Right renal cortex interstitium (tissue), 3 donors: ENCODE measurements at places on chromosomes 6 and 20. TPM values are rescaled to one million over a fixed set of nuclear protein-coding genes. Genes with fewer than 3 reads are reported as not detected.

Gene FOXA2
- polyA plus RNA-seq, result not detected

Gene ZSCAN23
- polyA plus RNA-seq, result 16.1 TPM

DNA sequence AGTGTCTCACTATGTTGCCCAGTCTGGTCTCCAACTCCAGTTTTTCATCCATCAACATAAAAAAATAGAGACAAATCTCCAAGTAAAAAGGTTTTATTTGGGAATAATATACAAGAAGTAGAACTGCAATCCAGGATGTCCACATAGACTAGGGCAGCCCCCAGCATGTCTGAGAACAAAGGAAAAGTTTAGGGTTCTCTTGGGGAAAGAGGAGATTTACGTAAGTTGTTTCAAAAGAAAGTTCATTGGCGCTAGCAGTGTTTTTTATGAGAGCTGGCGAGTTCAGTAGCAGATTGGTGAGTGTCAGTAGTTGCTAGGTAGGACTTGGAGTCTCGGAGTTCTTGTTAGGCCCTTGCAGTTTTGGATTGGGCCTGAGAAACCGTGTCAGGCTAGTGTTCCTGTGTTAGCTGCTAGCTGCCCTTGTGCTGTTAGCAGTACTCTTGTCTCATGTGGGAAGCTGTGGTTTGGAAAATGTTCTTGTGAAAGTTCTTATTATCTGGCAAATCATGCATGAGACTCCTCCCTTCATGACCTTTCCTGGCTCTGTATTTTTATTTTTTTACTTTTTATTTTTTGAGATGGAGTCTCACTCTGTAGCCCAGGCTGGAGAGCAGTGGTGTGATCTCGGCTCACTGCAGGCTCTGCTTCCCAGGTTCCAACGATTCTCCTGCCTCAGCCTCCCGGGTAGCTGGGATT lies 24.7 kb downstream of the TTLL9 start:
- no peak for DNase-seq

GRCh38 chr6:68527691-68528090 lies 107.4 kb upstream of the ADGRB3 start:
- no peak for DNase-seq

GRCh38 chr6:131758920-131759319 lies 48.1 kb upstream of the CTAGE9 start:
- no peak for DNase-seq

Gene CDSN
- not detected for polyA plus RNA-seq

Gene TEAD3
- polyA plus RNA-seq, result 38.5 TPM

- DNase-seq, result no peak
Measured at GRCh38 chr20:37657924-37658804, 35.7 kb upstream of the CTNNBL1 start.

Gene ULBP3
- 8.1 TPM for polyA plus RNA-seq

Gene GMNN
- 57.6 TPM for polyA plus RNA-seq

Gene TTK
- polyA plus RNA-seq, result 22.4 TPM

Gene LY6G6F
- 0.44 TPM for polyA plus RNA-seq

Gene ARFGEF2
- polyA plus RNA-seq, result 28.6 TPM

- no peak for DNase-seq
Measured at GRCh38 chr6:44462797-44463727, 75.6 kb downstream of the CDC5L start.

- no peak for DNase-seq
Measured at GRCh38 chr6:5541751-5542432, 280.6 kb downstream of the FARS2 start.

GRCh38 chr6:153069897-153070296 lies 61.2 kb downstream of the RGS17 start:
- no peak for DNase-seq

- DNase-seq, result no peak
Measured at GRCh38 chr20:43963872-43964791, 49.5 kb downstream of the TOX2 start.

Gene OR2H1
- polyA plus RNA-seq, result not detected

Gene DNMT3B
- polyA plus RNA-seq, result 6.9 TPM

DNA sequence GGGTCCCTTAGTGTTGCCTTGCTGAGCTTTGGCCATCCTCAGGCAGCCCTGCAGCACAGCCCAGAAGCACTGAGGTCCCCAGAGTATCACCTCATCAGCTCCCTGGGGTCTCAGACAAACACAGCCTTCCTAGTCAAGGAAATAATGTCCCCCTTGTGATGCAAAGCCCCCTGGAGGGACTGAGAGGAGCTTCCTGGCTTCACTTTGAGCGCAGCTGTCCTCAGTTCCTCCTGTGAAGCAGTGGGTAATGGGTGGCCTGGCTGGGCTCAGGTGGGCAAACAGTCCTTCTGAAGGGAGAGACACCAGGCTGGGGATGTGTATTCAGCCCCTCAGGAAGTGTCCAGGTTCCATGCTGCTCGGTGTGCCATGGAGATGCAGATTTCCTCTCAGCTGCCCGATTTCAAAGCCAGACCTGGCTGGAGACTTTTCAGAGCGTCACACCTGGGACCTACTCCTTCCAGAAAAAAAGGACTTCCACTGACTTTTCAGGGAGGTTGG lies 79.2 kb upstream of the FOXA2 start:
- DNase-seq, result no peak

Gene RIOK1
- 34.8 TPM for polyA plus RNA-seq

DNA sequence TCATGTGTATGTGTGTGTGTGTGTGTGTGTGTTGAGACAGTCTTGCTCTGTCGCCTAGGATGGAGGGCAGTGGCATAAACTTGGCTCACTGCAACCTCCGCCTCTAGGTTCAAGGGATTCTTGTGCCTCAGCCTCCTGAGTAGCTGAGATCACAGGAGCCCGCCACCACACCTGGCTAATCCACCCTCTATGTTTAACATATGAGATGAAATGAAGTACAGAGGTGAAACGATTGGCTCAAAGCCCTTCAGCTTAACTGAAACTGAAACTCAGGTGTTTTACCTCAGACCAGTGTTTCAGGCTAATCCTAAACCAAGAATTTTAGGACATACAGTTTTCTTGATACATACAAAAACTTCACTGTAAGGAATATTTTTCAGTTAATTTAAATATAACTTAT lies 167.3 kb downstream of the KCNQ5 start:
- DNase-seq, result no peak

DNA sequence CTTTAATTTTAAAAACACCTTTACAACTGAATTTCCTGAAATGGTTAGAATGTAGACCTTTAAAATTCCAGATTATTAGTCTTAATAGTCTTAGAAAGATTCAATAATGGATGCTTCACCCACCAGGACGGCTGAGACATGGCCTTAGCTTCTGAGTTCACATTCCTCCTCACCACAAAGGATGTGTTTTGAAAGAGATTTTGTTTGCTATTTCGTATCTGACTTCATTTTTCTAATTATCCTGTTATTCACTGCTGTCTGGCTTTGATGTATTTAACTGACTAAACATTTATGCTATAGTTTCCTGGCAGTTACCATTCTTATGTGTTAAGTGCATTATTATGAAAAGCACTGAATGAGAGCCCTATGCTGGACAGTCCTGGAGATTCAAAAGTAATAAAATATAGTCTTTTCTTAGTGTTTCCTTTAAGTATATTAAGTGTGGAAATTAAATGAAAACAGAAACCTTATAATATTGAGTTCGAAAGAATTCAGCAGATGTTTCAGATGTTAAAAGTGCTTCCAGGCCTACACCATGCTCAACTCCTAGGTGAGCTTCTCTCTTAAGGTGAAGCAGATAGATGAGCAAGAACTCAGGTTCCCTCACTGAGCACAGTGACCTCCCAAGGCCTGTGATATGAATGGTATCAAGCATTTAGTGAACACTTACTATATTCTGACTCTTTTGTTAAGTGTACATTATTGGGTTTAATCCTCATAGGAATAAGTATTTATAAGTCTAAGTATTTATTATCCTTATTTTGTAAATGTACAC lies 40.3 kb downstream of the MAP3K4 start:
- DNase-seq, result no peak

Gene KHDRBS2
- 1.9 TPM for polyA plus RNA-seq

Gene GSTA1
- 1.5 TPM for polyA plus RNA-seq
